ENCODE measurements at places on chromosomes 12 and 14. TPM values are rescaled to one million over a fixed set of nuclear protein-coding genes. Genes with fewer than 3 reads are reported as not detected.

DNA sequence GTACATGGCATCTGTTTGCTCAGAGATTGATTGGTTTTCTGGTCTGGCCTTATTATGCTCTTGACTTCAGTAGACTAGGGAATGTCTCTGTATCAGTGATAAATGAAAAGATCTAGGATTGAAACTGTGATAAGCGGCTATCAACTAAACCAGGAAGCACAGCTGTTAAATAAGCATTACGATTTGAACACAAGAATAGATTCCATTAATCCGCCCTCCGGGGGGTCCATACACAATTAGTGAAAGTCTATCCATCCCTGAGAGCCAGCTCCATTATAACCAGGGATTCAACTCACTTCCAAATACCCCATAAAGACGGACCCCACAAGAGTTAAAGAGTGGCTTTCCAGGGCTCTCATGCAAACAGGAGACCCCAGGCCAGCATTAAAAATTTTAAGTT is 279.0 kb downstream of the GRIN2B start:
- no peaks in the 10 kb centered on the region for H3K4me1 ChIP-seq
- H3K27me3 ChIP-seq, result peaks cover 43% of the 10 kb centered on the region
- H3K27ac ChIP-seq, result no peak overlapping the region
- no peaks in the 10 kb centered on the region for H3K36me3 ChIP-seq
- H3K4me3 ChIP-seq, result no peak overlapping the region

GRCh38 chr12:7485095-7485494 is 18.5 kb downstream of the CD163 start:
- no peak for DNase-seq
- H3K27ac ChIP-seq, result no peak overlapping the region
- no peak overlapping the region for H3K4me3 ChIP-seq
- H3K4me1 ChIP-seq, result no peaks in the 10 kb centered on the region
- no peaks in the 10 kb centered on the region for H3K27me3 ChIP-seq

DNA sequence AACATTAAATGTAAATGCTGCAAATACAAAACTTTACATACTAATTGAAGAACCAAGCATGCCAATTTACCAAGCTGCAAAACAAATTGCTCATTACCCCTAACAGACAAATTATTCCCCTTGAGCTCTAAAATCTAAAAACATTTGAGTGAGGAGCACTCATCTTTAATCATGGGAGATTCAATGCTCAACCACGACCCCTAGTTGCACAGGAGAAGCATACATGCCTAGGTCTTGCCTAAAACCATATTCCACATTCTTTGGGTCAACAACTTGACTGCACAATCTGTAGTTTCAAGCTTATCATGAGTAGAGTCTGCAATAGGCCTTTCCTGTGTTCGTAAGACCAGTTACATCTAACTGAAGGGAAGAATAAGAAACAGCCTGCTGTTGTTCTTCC is 69.7 kb downstream of the MGAT4C start:
- no peak overlapping the region for H3K27ac ChIP-seq
- DNase-seq, result no peak
- no peak overlapping the region for H3K4me3 ChIP-seq
- H3K27me3 ChIP-seq, result no peaks in the 10 kb centered on the region
- peaks cover 32% of the 10 kb centered on the region for H3K4me1 ChIP-seq
- no peaks in the 10 kb centered on the region for H3K36me3 ChIP-seq

GRCh38 chr12:99984271-99985128 is at the start of gene ANKS1B:
TSS of gene ANKS1B (minus strand) at chr12:99984936. CDS start at chr12:99984237, 699 bp downstream.
- H3K4me3 ChIP-seq, result peak within 1 kb of the TSS; percentile 48
- no peak within 1 kb of the TSS for H3K27ac ChIP-seq
- peaks cover 11% of the 10 kb centered on the region for H3K4me1 ChIP-seq
- DNase-seq, result peak; percentile 59
- peaks cover 54% of the 10 kb centered on the region for H3K27me3 ChIP-seq
- H3K36me3 ChIP-seq, result no peaks in the 10 kb centered on the region

- H3K27ac ChIP-seq, result no peak overlapping the region
- peaks cover 8% of the 10 kb centered on the region for H3K4me1 ChIP-seq
- no peak overlapping the region for H3K4me3 ChIP-seq
- DNase-seq, result no peak
- no peaks in the 10 kb centered on the region for H3K36me3 ChIP-seq
- H3K27me3 ChIP-seq, result no peaks in the 10 kb centered on the region
Measured at GRCh38 chr14:72736786-72737559, 156.9 kb downstream of the DPF3 start.

GRCh38 chr14:68417009-68417650 is 375.7 kb downstream of the ZFP36L1 start:
- H3K27ac ChIP-seq, result no peak overlapping the region
- no peak for DNase-seq
- H3K36me3 ChIP-seq, result no peaks in the 10 kb centered on the region
- no peak overlapping the region for H3K4me3 ChIP-seq
- no peaks in the 10 kb centered on the region for H3K4me1 ChIP-seq

DNA sequence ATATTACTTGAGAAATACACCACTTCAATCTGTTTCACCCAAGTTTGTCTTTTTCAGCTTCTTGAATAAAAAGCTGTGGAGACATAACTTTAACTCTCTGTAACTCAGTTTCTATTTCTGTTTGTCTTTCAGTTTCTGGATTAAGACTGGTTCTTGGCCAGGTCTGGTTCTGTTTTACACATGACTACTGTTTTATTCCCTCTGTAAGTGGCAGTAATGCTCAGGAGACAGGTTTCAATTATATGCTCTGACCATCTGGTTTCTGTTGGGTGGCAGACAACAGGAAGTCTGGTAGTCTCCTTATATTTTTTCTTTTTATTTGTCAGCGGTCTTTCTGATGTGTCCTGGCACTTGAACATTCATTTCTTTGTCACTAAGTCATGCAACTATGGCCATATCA is 102.9 kb downstream of the RPS29 start:
- H3K4me1 ChIP-seq, result no peaks in the 10 kb centered on the region
- no peak overlapping the region for H3K27ac ChIP-seq
- no peak overlapping the region for H3K4me3 ChIP-seq
- no peak for DNase-seq
- peaks cover 12% of the 10 kb centered on the region for H3K27me3 ChIP-seq

The TAS2R50 gene
- 1.6 TPM for total RNA-seq

The SMIM41 gene
- 0.24 TPM for total RNA-seq
